ENCODE measurements at places on chromosomes 3 and 15.

GRCh38 chr3:50241713-50242380 is 5.8 kb downstream of the GNAI2 start:
- DNase-seq, result no peak

- no peak for DNase-seq
Observed at GRCh38 chr3:56190771-56191305, 277.4 kb downstream of the ERC2 start.

DNA sequence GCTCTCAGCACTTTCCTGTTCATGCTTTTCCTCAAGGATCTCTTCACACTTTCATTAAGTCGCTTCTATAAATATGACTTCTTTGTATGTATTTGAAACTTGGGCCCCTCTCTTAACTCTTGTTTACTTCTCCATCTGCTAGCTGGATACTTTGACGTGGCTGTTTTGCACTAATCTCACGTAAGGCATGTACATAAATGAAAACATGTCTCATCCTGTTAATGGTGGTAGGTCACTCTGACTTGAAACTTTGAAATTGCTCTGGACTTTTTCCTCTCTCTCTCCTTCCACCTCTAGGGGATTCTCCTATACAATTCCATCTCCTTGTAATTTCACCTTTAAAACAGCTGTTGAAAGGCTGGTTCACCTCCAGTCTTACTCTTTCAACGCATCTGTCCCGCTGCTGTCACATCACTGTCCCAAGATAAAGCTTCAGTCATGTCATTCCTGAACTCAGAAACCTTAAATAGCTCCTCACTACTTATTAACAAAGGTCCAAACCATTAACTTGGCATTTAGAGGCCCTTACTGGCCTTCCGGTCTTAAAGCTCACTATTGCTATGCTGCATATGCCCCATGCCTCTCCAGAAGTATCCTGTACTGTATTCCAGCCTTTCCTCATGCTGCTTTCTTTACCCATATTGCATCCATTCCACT is 1.2 kb downstream of the BLOC1S6 start:
- no peak for DNase-seq

- DNase-seq, result no peak
Observed at GRCh38 chr3:26731843-26732242, 109.3 kb downstream of the LRRC3B start.

GRCh38 chr3:165503825-165504224 is 307.6 kb upstream of the SLITRK3 start:
- no peak for DNase-seq
